ENCODE measurements at places on chromosomes 1 and 21.

DNA sequence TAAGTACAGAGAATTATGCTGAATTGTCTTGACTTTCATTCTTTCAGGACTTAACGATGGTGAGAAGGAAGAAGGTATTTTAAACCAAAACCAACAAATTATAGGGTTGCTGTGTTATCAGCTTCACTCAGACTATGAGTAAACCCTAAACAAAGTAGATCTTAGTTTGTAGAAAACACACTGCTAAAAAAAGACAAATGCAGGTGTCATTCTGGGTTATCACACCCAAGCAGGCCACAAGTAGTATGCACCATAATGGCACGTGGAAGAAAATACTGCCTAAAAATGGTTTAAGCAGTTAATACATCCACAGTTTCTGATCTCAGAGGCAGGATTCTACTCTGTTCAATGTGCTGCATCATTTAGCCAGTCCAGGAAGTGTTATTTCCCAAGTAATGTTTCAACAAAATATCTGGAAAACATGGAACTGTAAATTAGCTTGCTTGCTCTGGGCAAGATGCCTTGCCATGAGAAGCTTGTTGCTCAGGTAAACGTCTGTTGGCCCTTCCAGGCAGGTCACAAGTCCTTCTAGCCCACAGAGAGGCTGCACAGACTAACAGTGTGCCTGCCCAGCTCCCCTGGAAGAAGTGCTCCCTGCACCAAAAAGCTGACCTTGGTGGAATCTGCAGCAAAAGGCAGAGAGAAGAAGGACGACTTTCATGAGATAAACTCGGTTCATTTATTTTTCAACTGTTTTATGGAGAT, 4.1 kb downstream of the DIPK1A start:
- no peak for DNase-seq

- DNase-seq, result no peak
Measured at GRCh38 chr1:245129319-245130240, 25.2 kb upstream of the KIF26B start.

- no peak for DNase-seq
Measured at GRCh38 chr1:63955370-63956145, 181.7 kb downstream of the ROR1 start.

- no peak for DNase-seq
Measured at GRCh38 chr1:182715531-182715930, 31.1 kb upstream of the RGS8 start.

DNA sequence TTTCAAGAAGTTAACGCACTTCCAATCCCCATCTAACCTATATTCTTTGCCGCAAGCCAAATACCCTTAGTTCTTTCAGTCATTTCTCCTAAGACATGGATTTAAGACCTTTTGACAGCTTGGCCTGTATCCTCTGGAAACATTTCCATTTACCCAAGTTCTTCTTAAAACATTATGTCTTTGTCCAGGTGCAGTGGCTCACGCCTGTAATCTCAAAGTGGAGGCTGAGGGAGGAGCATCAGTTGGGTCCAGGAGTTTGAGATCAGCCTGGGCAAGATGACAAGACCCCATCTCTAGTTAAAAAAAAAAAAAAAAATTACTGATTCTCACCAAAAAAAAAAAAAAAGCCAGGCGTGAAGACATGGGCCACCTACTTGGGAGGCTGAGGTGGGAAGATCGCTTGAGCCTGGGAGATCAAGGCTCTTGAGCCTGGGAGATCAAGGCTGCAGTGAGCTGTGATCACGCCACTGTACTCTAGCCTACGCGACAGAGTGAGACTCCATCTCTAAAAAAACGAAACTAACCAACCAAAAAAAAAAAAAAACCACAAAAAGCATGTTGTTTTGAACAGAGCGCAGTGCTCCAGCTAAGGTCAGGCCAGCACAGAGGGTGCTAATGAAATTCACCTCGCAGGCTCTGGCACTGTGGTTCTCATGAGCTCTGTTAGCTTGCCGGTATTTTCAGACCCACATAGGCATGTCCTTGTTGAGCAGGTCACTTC, 36.0 kb downstream of the NUAK2 start:
- DNase-seq, result no peak

DNA sequence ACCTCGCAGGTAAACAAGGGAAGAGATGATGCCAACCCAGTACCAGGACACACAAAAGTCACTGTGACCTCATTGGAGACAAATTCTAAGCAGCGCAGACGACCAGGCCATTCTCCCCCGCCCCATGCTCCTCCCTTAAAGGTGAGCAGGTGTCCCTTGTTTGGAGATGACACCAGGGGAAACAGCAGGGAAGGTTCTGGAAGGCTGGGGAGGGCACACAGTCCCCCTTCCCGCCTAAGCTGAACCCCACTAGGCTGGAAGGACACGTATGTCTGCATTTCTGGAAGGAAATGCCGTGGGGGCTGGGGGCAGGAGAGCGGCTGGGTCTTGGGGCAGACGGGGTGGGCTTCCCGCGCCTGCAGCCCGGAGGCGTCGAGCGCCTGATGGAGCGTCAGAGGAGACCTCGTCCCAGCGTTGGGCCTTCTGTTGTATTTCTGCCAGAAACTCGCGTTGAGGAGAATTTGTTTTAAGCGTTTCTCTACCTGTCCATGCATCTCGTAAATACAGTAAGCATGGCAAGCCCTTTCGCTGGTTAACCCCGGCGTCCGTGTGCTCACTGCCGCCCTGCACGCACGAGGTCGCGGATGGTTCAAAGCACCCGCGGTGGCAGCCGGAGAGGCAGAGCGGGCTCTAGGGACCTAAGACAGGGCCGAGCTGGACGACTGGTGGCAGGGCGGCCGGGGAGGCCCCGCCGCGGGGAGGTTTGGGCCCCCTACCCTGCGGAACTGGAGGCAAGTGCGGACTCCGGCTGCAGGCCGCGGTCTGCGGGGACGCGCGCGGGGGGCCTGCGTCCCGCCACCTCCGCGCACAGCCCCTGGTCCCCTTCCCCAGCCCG, 1.2 kb upstream of the LHX4 start:
- no peak for DNase-seq

GRCh38 chr1:93215322-93215721, 34.8 kb downstream of the CCDC18 start:
- no peak for DNase-seq

- DNase-seq, result no peak
Measured at GRCh38 chr1:81827942-81828341, 27.2 kb downstream of the ADGRL2 start.

DNA sequence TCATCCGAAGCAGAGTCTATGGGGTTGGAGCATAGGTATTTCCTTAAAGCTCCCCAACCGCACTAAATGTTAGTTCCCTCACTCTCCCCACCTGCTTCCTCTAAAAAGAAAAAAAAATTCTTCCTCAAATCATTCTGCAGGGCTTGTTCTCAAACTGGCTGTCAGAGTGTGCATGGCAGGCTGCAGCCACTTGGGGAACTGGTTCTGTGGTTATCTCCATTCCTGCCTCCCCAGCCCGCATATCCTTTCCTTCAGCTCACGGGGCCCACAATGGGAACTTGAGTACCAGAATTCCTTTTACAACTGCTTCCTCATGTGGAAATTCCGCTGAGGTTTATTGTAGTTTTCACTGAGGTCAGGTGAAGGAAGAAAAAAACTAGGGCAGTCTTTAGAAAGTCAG, 159.2 kb downstream of the PIGK start:
- no peak for DNase-seq

GRCh38 chr1:227190321-227190720, 128.0 kb downstream of the CDC42BPA start:
- no peak for DNase-seq

- DNase-seq, result no peak
Measured at GRCh38 chr1:166083887-166084286, 82.9 kb downstream of the FAM78B start.

DNA sequence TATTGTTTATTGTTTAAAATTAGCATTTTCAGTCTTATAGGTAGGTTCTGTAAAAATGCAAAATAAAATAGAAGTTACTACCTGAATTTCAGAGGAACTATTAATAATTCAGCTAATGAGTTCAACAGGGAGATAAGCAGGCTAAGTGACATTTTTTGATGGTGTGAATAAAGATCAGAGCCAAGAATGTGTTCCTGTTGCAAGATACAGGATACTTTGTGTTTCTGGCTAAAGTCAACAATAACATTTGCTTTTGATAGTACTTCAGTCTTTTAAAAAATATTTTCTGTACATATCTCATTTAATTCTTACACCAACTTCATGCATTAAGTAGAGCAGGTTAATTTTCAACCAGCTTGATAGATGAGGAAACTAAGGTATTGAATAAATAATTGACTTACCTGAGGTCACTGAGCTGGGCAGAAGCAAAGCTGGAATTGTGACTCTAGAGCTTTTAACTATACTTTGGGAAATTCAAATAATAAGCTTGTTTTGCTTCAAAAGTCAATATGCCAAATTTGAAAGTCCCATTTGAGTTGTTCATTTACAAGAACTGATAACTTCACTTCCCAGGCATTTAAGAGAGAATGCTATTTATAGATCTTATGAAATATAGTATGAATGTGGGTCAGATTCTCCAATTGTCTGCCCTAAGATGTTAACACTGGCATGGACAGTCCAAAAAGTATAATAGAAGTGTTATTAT, 6.0 kb downstream of the GORAB start:
- DNase-seq, result no peak

DNA sequence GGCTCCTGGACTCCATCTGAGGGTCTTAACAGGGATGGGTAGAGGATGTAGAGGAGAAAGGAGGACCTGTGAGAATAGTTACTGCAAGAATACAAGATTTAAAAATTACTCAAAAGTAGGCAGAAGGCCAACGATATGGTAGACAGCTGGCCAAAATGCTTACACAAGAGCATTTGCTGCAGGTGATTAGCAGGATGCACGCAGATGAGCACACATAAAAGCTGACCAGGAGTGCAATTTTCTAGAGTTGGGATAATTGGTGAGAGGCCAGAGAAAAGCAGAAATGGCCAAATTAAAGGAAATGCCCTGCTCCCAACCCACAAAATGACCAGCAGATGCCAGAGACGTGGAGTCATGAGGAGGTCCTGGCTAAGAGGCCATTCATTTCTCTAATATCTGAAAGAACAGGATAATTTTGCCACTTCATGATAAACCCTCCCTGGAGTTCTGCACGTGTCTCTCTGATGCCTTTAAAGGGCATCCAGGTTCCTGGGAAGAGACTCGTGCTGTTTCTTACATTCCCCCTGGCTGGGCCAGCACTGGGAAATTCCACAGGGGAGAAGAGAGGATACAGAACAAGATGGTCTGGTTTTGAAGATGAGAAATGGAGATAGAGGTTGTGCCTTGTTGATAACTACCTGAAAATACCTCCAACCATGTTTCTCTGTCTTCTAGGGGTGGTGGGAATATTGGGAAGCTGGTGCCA, 62.3 kb upstream of the KCNA3 start:
- no peak for DNase-seq

Measured in Right ventricle myocardium inferior (tissue), 1 donor.